GM23248 (cell line): ENCODE measurements at places on chromosomes 12 and 14. TPM values are rescaled to one million over a fixed set of nuclear protein-coding genes. Genes with fewer than 3 reads are reported as not detected.
A peak's percentile ranks its signal among the peaks of the same experiment; 100 is the strongest.

Gene NTS
- not detected in 2 replicates for total RNA-seq

DNA sequence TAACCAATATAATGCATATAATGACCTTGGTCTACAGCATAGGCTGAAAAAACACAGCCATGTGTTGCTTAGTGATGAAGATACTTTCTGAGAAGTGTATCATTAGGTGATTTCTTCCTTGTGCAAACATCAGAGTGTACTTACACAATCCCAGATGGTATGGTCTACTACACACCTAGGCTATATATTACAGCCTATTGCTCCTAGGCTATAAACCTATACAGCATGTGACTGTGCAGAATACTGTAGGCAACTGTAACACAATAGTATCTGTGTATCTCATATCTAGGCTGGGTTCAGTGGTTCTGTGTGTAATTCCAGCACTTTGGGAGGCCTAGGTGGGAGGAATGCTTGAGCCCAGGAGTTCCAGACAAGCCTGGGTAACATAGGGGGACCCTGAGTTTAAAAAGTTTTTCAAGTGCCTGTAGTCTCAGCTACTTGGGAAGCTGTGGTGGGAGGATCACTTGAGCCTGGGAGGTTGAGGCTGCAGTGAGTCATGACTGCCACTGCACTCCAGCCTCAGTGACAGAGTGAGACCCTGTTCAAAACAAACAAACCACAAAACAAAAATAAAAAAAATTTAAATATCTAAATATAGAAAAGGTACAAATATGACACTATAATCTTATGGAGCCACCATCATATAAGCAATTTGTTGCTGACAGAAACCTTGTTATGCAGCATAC lies 66.6 kb downstream of the GRIP1 start:
- no peaks in the 10 kb centered on the region; the same call in 1 of the 2 replicates for H3K27me3 ChIP-seq
- H3K27ac ChIP-seq: no peak overlapping the region
- no peaks in the 10 kb centered on the region for H3K4me1 ChIP-seq
- no peak for DNase-seq
- H3K36me3 ChIP-seq: no peaks in the 10 kb centered on the region

DNA sequence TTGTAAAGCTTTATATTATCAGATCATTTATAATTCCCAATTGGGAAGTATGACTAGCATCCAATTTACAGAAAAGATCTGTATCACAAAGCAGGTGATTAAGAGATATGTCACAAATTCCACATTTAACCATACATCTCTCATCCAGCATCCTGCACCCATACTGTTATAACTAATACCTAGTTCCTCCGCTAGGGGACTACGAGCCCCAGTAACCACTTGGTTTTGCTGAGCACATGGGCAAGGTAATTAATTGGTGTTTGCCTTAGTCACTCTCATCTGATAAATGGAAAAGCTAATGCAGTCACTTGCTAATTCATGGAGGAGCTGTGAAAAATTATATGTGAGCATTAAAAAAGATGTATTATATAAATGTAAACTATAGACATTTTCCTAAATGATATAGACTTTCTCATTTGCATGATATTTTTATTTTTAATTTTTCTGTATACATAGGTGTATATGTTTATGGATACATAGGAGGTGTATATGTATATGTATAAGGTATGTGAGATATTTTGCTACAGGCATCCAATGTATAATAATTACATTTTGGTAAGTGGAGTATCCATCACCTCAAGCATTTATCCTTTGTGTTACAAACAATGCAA lies 1031.8 kb downstream of the GALC start:
- no peaks in the 10 kb centered on the region for H3K27me3 ChIP-seq
- H3K36me3 ChIP-seq: no peaks in the 10 kb centered on the region
- peak; percentile 39 for DNase-seq

DNA sequence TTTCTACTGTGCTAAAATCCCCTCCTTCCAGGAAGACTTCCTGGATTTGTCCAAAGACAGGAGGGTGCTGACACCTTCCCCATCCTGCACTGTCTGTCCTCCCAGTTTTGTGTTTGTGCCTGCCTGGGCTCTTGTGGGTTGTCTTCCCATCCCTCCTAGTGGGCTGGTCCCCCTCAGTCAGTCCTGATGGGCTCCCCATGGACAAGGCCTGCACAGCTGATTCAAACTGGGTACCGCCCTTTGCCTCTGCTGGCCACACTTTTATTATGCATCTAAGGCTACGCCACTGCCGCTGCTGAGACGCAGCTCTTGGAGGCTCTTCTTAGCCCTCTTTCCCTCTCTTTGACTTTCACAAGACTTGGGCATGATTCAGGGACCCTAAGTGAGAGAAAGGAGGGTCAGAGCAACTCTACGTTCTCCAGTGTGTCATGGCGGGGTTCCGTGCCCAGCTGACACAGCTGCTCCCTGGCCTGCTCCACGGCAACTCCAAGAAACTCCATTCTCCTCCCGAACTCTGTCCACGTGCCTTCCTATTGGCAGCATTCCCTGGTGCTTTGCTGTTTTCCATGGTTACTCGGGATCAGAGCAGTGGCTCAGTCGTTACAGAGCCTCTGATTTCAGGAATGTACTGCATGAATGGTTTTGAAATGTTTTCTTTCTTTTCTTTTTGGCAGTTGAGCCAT lies 3.8 kb upstream of the KRT85 start:
- DNase-seq: peak; percentile 70
- H3K27ac ChIP-seq: no peak overlapping the region
- peaks cover 22% of the 10 kb centered on the region for H3K27me3 ChIP-seq
- H3K36me3 ChIP-seq: no peaks in the 10 kb centered on the region
- 0 out of 2 replicates have a peak, but pooled peaks cover 2% of the 10 kb centered on the region for H3K4me1 ChIP-seq

Gene OASL
- total RNA-seq: 0.54 TPM in 1 of 2 replicates, not detected in the other

GRCh38 chr12:62533755-62534107 lies 67.1 kb downstream of the MON2 start:
- no peak overlapping the region for H3K4me3 ChIP-seq
- peaks cover 44% of the 10 kb centered on the region for H3K36me3 ChIP-seq
- DNase-seq: no peak
- H3K27me3 ChIP-seq: no peaks in the 10 kb centered on the region
